ENCODE measurements at places on chromosomes 7 and 10. TPM values are rescaled to one million over a fixed set of nuclear protein-coding genes. Genes with fewer than 3 reads are reported as not detected.

The EN2 gene
- total RNA-seq, result not detected

The TEX47 gene
- total RNA-seq, result not detected

The C10orf105 gene
- total RNA-seq, result 0.15 TPM

The RHOBTB1 gene
- 33.1 TPM for total RNA-seq

The MYH16 gene
- 0.30 TPM for total RNA-seq

The LIPF gene
- total RNA-seq, result not detected

The TMEM236 gene
- total RNA-seq, result under 0.01 TPM

The FOXP2 gene
- 0.65 TPM for total RNA-seq

The HMX3 gene
- not detected for total RNA-seq

The SPRN gene
- not detected for total RNA-seq

The NACAD gene
- 0.32 TPM for total RNA-seq

The VWA2 gene
- total RNA-seq, result not detected

The ANKRD30A gene
- total RNA-seq, result not detected

The NDUFB2 gene
- 252 TPM for total RNA-seq

The SPOCK2 gene
- total RNA-seq, result 0.15 TPM

The GRID2IP gene
- total RNA-seq, result not detected

The HOXA4 gene
- total RNA-seq, result 0.30 TPM

The LRRD1 gene
- total RNA-seq, result under 0.01 TPM

The AEBP1 gene
- 4.7 TPM for total RNA-seq

The EIF4EBP2 gene
- 14.4 TPM for total RNA-seq

The CNTNAP2 gene
- not detected for total RNA-seq

The TLL2 gene
- not detected for total RNA-seq

The CPN1 gene
- total RNA-seq, result not detected

The MASTL gene
- total RNA-seq, result 14.0 TPM

The MSMB gene
- total RNA-seq, result not detected

The NOD1 gene
- total RNA-seq, result 19.2 TPM

The ZNF467 gene
- 1.8 TPM for total RNA-seq

The VSTM2A gene
- not detected for total RNA-seq

The WNT16 gene
- not detected for total RNA-seq

The MDH2 gene
- 47.1 TPM for total RNA-seq

The GPRIN2 gene
- total RNA-seq, result not detected

The ADAMTS14 gene
- not detected for total RNA-seq

The KCND2 gene
- 0.32 TPM for total RNA-seq

The PPP1R17 gene
- total RNA-seq, result not detected

The PNLIPRP2 gene
- not detected for total RNA-seq

The UPK3BL2 gene
- total RNA-seq, result 0.65 TPM
